ENCODE measurements at places on chromosomes 5 and 9.

DNA sequence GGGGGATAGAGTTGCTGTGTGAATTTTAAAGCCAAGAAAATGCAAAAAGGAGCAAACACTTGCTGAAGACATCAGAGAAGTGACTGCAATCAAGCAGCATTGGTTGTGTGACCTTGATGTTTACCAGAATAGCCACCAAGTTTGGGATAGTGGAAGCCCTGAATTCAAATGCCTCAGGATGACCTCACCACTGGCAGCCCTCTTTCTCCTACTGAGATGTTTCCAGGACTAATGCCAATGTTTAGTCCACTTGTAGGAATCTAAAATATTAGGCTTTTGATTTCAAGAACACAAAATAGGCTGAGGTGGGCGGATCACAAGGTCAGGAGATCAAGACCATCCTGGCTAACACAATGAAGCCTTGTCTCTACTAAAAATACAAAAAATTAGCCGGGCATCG is 112.2 kb upstream of the NUDT12 start:
- no peak for DNase-seq

GRCh38 chr5:55172937-55173686 is at the start of gene CDC20B:
TSS of gene CDC20B (minus strand) at chr5:55173177. CDS start at chr5:55173000, 177 bp downstream.
- peak; percentile 81 for DNase-seq

DNA sequence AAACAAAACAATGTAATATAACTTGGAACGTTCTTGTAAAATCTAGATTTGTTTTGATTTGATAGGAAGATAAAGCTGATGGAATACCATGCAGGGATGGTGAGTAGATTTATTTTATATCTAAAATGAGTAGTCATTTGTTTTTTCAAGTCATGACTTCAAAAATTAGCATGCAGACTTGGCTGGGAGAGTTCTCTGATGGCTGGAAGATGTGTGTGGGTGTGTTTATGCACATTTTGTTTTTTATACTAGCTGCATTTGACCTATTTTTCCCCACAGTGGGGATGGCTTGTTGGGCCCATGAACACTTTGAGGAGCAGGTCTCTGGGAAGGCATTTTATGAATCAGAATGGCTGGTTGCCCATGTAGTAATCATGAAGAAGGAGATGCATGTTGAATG is 109.2 kb downstream of the MTRR start:
- no peak for DNase-seq

DNA sequence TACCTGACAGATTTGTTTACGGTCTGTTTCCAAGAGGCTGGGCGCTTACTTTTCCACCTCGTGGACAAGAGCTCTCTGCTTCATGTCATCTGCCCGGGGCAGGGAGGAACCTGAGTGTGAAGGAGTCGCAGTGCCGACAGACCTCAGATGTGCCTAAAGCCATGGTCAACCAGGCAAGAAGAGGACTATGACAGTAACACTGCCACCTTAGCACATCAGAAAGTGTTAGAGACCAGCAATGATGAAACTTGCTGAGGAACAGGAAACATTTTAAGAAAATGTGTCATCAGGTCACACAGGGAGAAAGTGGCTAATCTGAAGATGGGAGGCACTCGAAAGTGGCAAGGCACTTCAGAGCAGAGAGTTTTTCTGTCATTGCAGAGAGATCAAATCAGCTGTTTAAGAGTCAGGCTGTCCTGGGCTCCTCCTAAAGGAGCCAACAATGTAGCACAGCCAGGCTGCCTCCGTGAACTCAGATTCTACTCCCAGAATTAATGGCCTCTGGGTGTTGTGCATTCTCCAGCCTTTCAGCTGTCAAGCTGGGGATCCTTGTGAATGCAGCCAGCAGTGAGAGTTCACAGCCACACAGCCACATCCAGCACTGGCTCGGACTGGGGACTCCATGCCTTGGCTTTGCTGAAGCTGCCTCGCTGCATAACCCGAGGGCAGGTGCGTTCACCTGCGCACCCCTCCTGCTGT is 94.6 kb downstream of the RAPGEF1 start:
- peak; percentile 81 for DNase-seq

DNA sequence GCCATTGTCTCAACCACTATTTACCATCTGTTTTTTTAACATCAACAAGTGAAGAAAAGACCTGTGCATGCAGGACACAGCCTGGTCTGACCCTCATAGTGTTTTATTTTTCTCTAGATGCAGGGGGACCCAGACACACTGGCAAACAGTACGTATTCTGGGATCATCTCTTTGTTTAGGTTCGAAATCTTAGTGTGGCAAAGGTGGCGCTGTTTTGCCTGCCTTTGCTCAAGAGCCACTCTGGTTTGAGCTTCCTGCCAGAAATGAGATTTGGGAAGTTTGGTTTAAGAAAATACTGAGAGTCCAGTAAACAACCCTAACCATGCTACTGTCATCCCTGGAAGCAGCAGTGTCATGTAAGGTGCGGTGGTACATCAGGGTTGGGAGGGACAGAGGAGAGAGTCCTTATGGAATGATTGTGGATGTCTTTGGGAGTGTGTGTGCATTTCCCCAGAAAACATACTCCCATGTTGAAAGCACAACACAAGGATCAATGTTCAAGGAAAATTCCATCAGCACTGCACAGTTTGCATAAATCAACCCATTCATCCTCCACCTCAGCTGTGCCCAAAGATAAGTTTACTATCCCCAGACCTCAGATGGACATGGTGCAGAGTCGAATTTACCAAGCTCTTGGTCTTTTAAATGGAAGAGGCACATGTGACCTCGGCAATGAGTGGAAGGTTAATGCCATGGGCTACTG is 34.0 kb upstream of the FLT4 start:
- DNase-seq: no peak
